Cerebellar nuclear complex (tissue), 1 donor: ENCODE measurements at places on chromosomes 12 and 14.

- DNase-seq = no peak
These were observed 1.4 kb downstream of the TMTC1 start for GRCh38 chr12:29782285-29782870.

DNA sequence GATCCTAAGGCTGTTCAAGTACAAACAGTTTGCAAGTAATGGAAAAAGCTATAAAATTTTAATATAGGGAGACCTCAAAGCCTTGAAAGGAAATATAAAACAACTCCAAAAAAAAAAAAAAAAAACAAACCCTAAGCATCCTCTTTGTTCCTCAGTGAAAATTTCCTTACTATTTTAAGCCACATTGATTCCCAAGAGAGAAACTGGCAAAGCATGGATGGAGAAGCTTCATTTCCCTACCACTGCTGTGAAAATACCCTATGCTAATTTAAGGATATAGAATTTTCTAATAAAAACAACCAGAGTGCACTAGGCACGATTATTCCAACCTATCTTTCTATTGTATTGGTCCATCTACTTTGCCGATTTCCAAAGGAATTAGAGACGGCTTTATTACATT is 283.1 kb downstream of the CACNA1C start:
- no peak for DNase-seq

- DNase-seq = no peak
These were observed 9.6 kb downstream of the OR6S1 start for GRCh38 chr14:20631880-20632389.

DNA sequence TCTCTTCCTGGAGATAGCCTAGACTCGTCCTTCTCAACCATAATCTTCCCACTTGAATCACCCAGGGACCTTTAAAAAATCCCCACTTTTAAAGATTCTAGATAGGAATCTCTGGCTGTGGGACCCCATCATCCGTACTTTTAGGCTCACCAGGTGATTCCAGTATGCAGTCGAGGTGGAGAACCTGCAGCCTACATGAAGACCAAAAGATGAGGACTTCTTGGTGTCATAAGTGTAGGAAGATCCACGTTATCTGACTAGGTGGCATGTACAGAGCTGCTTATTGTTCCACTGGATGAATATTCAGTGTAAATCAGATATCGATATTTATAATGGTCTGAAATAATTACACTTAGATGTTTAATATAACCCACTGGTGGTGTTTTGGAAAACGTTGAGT is 2.6 kb downstream of the PRKCH start:
- no peak for DNase-seq

GRCh38 chr14:101082036-101082435 is 178.5 kb upstream of the RTL1 start:
- no peak for DNase-seq

DNA sequence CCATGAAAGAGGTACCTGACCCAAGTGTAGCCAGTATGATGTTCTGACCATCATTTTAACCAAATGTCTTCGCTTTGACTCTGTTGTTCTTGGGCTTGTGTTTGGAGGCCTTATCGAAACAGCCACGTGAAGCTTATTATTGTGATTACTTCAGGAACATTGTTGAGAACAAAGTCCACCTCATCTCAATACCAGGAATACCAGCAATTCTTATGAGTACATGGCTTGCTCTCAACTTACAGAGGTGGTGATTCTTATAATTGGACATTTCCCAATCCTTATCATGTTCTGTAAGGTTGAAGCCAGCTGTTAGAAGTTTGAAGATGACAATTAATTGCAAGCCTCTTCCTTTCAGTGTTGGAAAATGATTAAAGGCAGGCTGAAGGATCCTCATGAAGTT is 21.8 kb upstream of the RPS6KA5 start:
- no peak for DNase-seq

DNA sequence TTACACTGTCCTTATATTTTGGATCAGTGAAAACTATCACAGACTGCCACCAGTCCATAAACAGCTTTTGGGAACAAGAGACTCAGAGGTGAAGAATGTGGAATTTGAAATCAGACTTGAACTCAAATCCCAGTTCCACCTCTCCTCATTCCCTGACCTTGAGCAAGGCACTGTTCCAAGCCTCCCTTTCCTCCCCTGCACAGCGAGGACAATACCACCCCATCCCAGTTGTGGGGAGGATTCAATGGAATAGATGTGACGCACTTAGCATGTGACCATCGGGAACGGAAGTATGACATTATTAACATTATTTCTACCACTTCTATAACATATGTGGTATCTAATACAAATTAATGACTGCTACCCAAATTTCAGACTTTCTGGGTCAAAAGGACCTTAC is 63.5 kb downstream of the DPF3 start:
- DNase-seq = no peak

DNA sequence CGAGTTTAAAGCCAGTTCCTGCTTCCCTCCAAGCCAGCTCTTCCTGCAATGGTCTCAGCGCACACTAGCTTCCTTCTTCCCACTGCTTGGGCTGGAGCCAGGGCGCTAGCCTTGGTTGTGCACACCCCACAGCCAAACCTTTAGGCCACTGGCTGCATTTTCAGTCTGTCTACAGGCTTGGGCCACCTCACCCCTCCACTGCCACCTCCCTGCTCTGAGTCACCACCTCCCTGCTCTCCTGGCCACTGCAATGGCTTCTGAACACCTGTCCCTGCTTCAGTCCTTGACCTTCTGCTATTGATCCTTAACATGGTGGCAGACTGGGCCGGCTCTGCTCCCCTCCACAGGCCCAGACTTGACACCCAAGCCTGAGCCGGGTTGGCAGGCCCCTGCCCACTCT is 151.1 kb downstream of the RBM19 start:
- DNase-seq = no peak

DNA sequence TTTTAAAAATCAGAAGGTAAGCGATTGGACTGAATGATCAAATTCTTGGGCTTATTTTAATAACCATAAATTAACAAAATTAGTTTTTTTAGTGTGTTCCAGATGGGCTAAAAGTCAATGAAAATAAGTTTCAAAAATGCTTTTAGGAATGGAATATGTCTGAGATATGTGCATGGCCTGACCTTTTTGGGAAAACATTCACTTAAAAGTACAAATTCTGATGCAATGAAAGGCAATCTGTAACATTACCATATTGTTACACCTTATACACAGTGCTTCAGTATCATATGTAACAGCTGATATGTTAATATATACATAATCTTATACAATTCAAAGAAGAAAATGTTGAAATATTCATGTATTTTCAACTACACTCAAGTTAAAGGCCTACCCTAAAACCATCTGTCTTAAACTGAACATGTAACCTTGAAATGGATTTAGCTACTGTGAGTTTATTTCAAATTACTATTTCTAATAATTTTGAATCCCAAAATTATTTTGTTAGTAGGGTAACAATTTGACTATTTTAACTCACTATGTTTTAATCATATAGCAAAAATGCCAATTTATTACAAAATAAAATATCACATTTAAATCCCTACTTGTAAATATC is 84.8 kb downstream of the EEA1 start:
- no peak for DNase-seq

DNA sequence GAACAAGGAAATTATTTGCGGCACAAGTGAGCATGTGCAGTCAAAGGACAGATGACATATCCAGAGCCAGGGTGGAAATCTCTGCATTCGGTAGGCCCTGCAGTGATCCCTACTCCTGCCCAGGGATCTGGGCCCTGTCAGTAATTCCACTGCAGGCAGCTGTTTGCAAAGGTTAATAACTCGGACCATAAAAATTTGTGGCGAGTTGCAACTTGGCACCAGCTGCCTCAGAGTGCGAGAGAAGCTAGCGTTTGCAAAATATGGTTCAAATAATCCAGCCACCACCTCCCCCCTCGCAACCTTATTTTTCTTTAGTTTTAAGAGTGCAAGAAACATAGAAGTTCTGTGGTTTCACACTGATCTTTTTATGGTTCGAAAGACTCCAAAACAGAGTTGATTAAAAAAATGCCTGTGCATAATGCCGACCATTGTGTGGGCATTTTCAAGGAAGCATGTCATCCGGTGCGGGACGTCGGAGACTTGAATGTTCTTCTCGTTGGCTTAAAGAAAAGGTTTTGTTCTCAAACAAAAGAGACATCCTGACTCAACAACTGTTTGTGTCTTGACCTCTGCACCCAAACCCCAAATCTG is 224.5 kb downstream of the BCL11B start:
- no peak for DNase-seq
